ENCODE measurements at places on chromosomes 7 and 10.

GRCh38 chr10:127570036-127570435 lies 20.9 kb downstream of the NPS start:
- no peak for DNase-seq

GRCh38 chr10:69261184-69261583 lies 17.1 kb upstream of the HK1 start:
- DNase-seq = no peak

GRCh38 chr10:50511492-50512213 lies 112.1 kb downstream of the SGMS1 start:
- DNase-seq = no peak

DNA sequence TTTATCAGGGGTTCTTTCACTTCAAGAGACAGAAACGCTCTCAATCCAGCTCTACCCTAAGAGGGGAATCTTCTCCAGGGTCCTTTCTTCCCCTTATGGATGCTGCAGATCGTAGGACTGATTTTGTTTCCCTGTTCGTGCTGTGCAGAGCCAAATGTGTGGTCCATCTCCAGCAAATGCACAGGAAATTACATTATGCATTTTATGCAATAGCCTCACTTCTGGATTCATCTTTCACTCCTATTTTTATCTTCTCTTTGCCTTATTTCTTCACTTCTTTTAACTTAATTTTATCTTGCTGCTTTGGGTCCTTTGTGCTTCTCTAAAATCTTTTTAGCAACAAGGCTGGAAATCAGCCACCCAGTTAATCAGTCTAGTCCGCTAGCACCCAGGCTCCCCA lies 184.5 kb upstream of the INHBA start:
- no peak for DNase-seq

DNA sequence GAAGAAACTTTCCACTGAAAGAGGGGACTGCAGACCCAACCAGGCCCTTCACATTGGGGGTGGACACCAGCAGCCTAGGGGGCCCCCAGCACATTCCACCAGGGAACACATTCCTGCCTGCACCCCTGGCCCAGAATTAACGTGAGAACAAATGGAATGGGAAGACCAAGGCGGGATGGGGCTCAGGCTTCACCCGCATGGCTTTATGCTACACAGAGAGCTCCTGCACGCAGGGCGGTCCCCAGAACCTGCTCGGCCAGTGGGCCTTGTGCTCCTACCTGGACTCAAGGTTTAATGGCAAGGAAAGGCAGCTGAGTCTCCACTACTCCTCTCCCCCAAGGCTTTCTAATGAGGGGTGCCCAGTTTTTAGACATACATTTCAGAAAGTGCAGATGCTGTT lies 146.3 kb upstream of the GPR26 start:
- no peak for DNase-seq

DNA sequence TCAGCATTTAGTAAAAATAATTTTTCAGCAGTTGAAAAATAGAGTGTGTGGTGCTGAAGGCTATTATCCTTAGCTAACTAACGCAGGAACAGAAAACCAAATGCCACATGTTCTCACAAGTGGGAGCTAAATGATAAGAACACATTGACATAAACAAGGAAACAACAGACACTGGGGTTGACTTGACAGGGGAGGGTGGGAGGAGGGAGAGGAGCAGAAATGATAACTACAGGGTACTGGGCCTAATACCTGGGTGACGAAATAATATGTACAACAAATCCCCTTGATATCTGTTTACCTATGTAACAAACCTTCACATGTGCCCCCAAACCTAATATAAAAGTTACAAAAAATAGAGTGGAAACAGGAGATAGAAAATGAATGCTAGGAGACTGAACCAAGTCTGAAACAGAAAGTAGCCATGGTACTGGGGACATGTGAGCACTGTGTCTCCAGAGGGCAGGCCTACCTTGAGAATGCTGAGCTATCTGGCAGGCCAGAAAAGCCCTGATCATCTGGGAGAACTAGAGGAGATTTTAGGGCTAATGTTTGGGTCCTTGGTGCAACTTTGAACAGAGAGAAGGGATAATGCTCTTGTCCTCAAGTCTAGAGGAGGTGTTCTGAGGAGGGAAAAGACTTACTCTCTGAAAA lies 4.7 kb upstream of the EFCAB10 start:
- no peak for DNase-seq

DNA sequence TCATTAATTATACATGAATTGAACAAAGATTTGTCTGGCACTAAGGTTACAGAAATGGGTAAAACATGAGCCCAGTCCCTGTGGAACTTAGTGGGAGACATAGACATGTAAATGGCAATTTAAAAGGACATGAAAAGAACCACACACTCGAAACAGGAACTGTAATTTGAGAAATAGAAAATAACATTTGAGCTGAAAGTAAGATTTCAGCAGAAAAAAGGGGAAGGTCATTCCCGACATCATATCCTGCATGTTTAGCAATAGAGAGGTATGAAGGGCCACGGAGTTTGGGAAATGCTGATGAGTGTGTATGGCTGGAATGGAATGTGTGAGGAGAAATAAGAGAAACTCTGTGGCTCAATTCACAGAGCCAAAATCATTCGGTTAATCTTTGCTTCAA lies 175.4 kb upstream of the AHR start:
- no peak for DNase-seq

GRCh38 chr7:107002529-107002998 lies 41.9 kb upstream of the PRKAR2B start:
- no peak for DNase-seq

GRCh38 chr7:152660021-152660420 lies 15.9 kb downstream of the XRCC2 start:
- DNase-seq = no peak

GRCh38 chr7:92809397-92809759 lies 27.0 kb downstream of the CDK6 start:
- no peak for DNase-seq

DNA sequence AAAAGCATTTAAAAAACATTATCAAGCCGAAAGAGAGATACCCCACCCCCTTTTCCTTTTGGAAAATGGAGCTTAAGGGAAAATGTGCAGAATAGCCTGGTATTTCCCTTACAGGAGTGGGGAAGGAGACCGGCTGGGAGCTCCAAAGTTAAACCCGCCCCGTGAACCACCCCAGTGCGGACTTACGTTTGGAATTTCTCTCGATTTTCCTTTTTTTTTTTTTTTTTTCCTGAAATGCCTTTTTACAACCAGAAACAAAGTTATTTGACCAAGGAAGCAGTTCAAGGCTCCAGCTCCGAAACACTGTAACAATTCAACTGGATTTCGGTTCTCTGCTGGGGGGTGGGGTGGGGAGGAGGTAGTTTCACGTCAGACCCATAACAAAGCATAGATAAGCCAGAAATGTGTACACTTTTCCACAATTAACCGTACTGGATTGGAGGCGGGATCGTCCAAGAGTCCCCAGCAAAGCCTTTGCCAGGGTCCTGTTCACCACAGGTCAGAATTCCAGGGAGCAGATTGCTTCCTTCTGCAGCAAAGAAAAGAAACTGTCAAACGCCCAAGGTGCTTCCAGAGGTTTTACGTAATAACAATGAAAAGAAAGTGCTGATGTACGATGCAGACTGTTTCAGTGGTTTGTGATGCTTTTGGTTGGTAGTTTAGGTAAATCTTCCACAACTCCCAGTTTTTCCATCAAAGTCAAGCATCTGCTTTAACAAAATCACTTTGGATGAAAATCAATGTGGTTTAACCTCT lies 6.7 kb downstream of the SKIDA1 start:
- DNase-seq = no peak

GRCh38 chr7:144057954-144058353 lies 9.2 kb downstream of the OR2A5 start:
- DNase-seq = no peak
